ENCODE measurements at places on chromosomes 7 and 10.
A peak's percentile ranks its signal among the peaks of the same experiment; 100 is the strongest.

DNA sequence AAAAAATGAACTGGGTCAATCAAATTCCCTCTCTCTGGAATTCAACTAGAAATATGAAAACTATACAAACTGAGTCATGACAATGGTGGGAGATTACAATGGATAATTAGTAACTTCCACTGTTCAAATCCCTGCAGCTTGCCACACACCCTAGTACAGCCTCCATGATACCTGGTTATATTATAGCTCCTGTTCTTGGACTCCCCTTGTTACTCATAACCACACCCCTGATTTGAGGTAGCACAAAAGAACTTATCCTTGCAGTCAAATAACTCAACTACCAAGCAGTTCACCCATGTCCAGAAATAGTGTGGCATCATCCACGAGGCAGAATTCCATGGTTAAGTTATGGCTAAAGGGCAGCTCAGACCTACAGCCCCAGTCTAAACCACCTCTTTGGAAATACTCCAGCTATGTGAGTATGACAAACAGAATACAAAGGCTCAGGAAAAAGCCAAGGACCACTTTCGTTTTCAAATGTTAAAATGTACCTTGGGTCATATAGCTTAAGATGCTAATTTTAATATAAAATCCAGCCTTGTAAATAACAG lies 164.7 kb downstream of the CPEB3 start:
- no peak for DNase-seq

DNA sequence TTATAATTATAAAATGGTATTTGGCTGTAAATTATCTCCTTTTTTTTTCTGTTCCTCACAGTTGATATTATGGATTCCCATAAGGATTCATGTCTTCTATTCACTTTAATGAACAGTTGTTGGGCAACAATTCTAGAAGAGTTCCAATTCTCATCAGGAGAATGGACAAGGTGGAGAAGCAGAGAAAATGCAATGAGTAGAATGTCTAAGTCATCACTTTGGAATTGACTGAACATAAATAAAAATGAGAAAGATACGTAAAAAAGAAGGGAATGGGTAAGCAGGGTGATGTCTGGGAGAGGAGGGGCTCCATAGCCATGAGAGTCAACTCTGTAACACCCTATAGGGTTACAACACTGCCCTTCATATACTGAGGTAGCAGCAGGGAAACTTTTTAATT lies 1.8 kb upstream of the CAV2 start:
- no peak for DNase-seq

DNA sequence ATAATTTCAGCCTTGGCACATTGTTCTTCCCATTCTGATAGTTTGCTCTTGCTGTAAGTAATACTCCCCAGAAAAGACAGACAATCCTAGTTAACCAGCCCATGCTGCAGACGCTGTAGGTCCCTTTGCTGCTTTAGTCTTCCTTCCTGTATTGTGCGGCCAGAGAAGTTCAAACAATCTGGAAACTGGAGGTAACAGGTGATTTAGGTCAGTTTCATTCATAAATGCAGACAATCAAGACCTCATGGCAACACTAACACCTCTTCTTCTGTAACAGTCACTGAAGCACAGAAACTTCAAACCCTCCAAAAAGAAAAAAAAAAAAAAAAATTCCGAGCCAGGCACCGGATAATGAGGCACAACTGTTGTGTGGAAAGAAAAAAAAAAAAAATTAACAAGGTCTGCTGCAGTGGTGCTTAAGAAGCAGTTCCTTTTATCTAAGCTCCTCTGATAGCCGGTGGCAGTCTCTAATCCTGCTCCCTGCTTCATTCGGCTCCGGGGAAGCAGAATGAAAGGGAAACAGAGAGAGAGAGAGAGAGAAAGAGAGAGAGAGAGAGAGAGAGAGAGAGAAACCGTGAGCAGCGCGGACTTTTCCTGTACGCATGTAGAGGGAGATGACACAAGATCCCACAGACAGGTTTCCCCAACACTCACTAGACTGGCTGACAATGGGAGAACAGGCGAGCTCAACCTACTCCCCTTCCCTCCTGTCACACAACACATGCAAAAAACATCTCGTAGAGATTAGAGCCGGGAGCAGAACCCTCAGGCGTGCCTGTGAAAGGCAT lies at the start of gene SEMA3A:
TSS of gene SEMA3A (minus strand) at position 306 of the 788 bp plus-strand sequence. CDS start at position 103, 203 bp downstream.
- DNase-seq = peak; percentile 92

- DNase-seq = no peak
Observed at GRCh38 chr7:100693312-100694097, 545 bp downstream of the GIGYF1 start.

- DNase-seq = no peak
Observed at GRCh38 chr10:33133557-33133956, 175.5 kb upstream of the ITGB1 start.

DNA sequence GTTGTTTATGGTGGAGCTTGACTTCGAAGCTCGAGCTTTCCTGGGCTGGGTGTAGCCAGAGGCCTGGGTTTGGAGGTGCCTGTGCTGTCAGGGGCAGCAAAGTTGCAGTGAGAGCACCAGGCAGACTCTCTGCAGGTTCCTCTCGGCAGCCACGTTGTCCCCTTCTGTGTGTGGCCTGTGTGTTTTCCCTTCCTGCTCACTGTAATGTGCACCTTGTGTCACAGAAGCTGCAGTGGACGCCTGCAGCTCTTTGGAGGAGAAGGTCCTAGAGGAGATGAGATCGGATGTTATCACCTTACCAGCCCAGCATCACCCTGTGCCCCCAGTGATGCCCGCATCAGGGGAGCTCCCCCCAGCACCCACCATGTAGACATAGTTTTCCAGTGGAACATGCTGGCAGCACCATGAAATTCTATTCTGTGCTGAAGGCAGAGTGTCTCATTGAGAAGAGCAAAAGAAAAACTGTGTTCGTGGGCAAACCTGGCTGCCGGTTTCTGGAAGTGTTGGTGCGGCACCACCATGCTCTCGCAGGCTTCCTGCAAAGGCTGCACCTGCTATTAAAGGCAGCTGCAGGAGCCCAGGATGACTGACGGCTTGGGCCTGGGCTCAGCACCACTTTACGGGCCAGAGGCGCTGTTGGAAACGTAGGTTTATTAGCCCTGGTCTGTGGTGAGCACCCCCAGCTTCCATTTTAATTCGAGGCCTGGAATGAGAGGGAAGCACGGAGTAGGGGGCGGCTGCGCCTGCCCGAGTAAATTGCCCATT lies 609.8 kb upstream of the FOXK1 start:
- no peak for DNase-seq

GRCh38 chr10:43218206-43218950 lies 48.5 kb downstream of the RASGEF1A start:
- peak; percentile 68 for DNase-seq

- DNase-seq = no peak
Observed at GRCh38 chr7:39557222-39557621, 9.0 kb upstream of the YAE1 start.

All from eye (tissue), 1 donor.